ENCODE measurements at places on chromosomes 7 and 10.

DNA sequence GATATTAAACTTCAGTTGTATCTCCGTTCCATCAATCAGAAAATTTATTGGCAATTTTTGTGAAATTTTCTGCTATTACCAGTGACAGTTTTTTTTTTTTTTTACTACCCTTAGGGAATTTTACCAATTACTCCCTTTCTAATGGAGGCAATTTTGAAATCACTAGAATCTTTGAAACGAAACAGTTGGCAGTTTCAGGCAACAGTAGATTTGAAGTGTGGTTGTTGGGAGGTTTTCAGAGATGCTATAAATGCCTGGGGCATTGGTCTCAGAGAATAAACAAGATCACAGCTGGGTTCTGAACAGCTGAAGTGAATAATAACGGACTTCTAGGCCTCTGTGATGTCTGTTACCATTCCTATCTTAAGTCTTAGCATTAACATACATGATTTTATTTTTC is 535.9 kb upstream of the POT1 start:
- DNase-seq = no peak

- no peak for DNase-seq
Observed at GRCh38 chr7:3778345-3778744, 477.3 kb downstream of the SDK1 start.

- no peak for DNase-seq
Observed at GRCh38 chr10:131577786-131578471, 266.4 kb upstream of the TCERG1L start.

DNA sequence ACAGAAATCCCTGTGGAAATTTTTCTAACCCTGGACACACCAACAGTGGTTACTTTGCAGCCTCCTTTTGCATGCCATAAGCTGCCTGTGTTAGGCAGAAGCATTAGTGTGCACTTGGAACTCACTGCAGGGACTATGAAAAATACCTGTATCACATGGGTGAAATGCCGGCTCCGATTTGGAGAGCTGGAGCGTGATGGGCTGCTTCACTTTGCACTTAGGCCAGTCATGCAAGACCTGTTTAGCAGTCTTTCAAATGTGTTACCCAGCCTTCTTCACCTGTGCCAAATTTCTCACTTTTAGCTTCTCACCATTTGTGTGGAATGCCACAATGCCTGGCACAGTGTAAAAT is 11.3 kb downstream of the NCOA4 start:
- DNase-seq = no peak

- DNase-seq = no peak
Observed at GRCh38 chr7:66015440-66016130, 33.6 kb upstream of the GUSB start.

- no peak for DNase-seq
Observed at GRCh38 chr7:92292981-92293380, 47.2 kb downstream of the ANKIB1 start.

- no peak for DNase-seq
Observed at GRCh38 chr7:45651540-45651939, 77.4 kb downstream of the ADCY1 start.

DNA sequence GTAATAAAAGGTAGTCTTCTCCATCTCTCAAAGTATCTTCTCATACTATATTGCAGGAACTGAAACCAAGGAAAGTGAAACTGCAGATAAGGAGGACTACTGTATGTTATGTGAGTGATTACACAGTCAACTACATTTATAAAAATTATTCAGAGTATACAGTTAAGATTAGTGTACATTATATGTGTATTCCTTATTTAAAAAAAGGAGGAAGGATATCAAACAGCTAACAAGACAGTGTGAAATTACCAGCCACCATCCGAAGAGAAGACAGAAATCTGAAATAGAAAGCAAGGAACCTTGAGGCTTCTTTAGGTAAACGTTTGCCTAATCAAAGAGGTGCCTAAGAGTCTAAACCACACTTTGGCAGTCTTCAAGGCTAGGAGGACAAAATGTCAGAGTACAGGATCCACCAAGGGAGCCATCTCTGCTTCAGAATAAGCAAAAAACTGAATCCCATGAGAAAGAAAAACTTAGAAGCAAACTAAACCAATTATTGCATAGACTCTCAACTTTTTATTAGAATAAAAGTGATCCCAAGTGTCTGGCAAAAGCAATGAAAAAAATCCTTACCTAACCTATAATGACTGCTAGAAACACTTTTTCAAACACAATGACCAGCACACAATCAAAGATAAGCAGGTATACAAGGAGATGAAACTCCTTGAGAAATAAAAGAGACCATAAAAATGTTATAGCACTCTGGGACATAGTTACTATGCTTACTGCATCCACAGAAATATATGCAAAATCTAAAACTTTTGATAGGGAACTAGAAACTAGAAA is 6.4 kb downstream of the USP6NL start:
- no peak for DNase-seq

DNA sequence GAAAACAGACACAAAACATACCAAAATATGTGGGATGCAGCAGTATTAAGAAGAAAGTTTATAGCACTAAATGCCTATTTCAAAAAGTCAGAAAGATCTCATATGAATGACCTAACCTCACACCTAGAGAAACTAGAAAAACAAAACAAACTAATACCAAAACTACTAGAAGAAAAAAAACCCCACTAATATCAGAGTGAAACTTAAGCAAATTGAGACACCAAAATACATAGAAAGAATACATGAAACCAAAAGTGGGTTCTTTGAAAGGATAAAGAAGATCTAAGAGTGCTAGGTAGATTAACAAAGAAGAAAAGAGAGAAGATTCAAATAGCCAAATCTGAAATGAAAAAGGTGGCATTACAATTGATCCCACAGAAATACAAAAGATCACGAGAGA is 494.1 kb downstream of the SH2D4B start:
- no peak for DNase-seq

DNA sequence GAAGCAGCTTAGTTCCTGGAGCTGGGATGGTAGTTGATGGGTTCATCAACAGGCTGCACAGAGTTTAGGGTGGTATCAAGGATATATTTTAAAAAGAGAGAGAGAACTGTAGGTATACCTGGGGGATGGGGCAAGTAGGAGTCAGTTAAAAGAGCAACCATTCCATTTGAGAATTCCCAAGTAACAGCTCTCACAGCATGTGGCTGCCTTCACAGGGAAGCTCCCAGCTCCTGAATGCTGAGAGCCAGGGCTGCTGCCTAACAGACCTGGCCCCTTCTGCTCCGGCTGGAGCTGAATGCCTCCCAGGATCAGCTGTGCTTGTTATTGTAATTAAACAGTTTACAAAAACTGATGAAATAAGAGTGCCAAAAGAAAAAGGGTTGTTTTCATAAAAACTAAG is 58.8 kb upstream of the GPR26 start:
- DNase-seq = no peak

DNA sequence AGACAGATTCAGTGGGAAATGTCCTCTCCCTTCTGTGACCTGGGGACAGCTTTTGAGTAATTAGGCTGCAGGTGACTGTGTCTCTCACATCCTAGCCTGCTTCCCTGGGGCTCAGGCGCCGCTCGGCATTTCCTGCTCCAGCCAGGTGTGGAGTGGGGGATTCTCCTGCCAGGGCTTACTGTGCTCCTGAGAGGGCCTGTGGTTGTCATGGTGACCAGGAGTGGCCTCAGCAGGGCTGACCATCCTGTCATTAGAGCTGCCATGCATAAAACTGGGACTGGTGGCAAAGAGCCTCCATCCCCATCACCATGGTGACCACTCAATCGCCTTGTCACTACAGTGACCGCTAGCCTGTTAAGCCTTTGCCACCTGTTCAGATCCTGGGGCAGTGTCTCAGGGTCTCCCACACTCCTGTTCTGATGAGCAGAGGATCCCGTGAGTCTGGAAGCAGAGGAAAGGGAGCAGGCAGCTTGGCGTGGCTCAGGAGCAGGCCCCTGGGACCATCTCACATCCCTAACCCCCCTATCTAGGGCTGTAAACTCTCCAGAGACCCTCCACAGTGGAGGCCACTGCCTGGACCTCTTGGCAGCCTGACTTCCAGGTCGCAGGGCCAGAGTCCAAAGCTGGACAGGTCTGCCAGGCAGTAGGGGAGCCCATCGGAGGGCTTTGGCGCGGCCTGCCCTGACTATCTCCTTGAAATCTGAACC is at the start of gene GCK:
Gene GCK, minus strand, starts transcription at position 154 of the 707 bp plus-strand sequence. CDS start 486 bp downstream, outside the sequence.
- DNase-seq = no peak

- no peak for DNase-seq
Observed at GRCh38 chr7:83648464-83649241, at the start of gene SEMA3E. Gene SEMA3E (minus strand): TSS chr7:83649139.

- no peak for DNase-seq
Observed at GRCh38 chr10:63246356-63246755, 113.2 kb downstream of the NRBF2 start.

- DNase-seq = no peak
Observed at GRCh38 chr7:151085329-151085690, 965 bp upstream of the AGAP3 start.

GRCh38 chr10:44950326-44951225 is 9.0 kb upstream of the RASSF4 start:
- no peak for DNase-seq

DNA sequence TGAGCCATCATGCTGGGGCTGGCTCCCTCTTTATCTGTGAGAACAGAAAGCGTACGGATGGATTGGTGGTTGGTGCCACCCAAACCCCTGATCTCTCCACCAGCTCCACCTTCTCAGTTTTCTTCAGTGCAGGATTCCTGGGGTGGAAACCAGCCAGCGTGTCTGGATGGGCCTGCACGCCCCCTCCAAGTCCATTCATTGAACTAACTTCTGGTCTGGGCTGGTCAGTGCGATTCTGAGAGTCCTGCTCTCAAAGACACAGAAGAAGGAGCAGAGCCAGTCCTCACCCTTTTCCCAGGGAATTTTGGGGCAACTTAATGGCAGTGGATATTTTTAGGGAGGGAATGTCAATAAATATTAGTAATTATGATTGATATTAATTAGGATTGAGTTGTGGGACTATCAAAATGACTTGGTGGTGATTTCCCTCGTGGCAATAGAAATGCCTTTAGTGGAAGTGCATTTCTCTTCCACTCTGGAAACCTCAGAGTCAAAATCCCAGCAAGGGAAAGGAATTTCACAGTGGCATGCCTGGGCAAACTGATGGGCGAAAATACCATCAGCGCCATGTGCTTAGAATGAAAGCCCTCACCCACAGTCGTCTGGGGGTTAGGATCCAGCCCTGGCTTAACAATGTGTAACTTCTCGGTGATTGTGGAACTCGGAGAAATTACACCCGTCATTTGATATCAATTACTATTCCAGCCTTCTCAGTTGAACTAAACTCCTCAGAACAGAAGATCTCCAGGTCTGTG is 69.3 kb upstream of the EEPD1 start:
- DNase-seq = no peak

Data from CMK (cell line).